8988T (cell line): ENCODE measurements at places on chromosomes 13 and 19.

GRCh38 chr19:56660381-56661107, 11.0 kb downstream of the ZNF835 start:
- DNase-seq, result no peak

DNA sequence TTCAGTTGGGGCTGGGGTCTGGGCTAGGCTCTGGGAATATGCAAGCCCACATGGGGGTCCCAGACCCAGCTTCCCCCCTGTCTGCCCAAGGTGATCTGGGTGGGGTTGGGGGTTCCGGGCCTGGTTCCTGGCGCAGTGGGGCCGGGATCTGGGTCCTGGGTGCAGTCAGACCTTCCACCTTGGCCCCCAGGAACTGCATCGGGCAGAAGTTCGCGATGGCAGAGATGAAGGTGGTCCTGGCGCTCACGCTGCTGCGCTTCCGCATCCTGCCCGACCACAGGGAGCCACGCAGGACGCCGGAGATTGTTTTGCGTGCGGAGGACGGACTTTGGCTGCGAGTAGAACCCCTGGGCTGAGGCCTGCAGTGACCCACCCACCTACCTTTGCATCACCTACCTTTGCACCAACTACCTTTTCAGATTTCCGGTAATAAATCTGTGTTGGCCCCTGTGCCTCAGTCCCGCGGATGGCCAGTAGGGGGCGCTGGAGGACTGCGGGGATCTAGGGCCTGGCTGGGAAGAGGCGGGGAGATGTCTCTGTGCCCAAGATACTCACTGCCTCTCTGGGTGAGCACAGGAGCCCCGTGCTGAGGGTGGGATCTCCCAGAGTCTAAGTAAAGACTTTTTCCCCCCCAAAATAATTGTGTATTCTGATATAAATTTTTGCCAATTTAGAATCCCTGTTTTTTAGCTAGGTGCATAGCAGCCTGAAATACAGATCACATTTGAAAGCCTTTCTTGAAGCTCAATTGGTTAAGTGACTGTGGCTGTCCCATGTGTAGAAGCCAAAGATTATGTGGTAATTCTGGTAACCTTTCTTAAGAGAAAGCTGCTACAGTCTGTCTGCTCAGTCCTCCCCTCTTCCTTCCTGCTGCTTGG, 11.5 kb upstream of the CYP4F3 start:
- DNase-seq, result peak; percentile 41

GRCh38 chr19:39328046-39328705, 7.5 kb upstream of the LRFN1 start:
- peak; percentile 99 for DNase-seq

GRCh38 chr13:38135592-38135991, 214.1 kb upstream of the UFM1 start:
- no peak for DNase-seq

DNA sequence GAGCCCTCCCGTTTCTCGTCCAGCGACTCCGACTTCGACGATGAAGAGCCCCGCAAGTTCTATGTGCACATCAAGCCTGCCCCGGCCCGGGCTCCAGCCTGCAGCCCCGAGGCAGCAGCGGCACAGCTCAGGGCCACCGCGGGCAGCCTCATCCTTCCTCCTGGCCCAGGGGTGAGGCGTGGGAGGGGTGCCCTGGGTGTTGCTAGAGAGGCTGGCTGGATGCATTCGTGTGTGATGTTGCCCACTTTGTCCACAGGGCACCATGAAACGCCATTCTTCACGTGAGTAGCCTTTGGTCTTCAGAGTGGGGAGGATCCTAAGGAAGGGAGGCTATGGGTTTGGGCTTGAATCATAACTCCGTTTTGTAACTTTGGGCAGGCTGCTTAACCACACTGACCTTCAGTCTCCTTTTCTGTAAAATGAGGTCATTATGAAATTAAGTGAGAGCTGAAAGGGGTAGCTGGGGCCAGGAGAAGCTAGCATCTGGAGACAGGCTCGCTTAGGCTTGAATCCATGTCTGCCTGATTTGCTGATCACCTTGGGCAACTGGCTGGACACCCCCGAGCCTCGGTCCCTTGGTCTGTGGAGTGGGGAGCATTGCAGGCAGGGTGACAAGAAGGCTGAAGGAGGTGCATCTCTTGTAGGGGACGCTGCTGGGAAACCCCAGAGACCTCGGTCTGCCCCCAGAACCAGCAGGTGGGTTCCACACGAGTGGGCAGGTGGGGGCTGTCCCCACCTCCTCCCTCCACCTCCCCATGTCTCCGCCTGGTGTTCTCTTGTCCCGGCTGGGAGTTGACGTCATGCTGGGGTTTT, 18.7 kb upstream of the B3GNT3 start:
- no peak for DNase-seq

DNA sequence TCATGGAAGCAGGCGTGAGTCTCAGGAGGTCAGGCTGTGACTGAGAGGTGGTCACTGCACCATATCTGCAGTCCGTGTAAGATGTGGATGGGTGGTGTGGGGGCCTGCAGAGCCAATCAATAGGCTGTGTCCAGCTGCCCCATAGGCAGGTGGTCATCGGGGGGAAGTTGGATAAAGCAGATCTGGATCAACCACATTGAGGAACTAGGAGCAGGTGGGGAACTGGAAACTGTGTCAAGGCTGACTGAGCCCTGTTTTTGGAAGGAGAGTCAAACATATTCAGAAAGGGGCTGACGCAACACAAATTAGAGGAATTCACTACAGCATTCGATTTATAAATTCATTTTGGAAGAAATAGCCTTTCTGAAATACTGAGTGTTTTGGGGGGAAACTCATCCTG, 15.0 kb downstream of the CLEC4M start:
- DNase-seq, result no peak

- DNase-seq, result no peak
Observed at GRCh38 chr19:35955881-35956634, 19.9 kb downstream of the LRFN3 start.

DNA sequence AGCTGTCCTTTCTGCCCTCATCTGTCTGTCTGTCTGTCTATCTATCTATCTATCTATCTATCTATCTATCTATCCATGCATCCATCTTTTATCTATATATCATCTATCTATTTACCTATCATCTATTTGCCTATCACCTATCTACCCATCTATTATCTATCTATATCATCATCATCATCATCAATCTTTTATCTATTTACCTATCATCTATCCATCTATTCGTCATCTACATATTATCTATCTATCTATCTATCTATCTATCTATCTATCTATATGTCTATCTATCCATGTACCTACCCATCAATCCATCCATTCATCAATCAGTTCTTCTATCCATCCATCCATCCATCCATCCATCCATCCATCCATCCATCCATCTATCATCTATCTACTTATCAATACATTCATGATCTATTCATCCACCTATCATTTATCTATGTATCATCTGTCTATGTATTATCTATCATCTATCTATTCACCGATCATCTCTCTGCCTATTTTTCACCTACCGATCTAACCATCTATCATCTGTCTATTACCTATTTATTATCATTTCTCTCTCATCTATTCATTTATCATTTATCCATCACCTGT, 49.2 kb upstream of the ADGRE1 start:
- DNase-seq, result no peak

- peak; percentile 65 for DNase-seq
Observed at GRCh38 chr19:49684251-49684982, 5.0 kb upstream of the ADM5 start.

DNA sequence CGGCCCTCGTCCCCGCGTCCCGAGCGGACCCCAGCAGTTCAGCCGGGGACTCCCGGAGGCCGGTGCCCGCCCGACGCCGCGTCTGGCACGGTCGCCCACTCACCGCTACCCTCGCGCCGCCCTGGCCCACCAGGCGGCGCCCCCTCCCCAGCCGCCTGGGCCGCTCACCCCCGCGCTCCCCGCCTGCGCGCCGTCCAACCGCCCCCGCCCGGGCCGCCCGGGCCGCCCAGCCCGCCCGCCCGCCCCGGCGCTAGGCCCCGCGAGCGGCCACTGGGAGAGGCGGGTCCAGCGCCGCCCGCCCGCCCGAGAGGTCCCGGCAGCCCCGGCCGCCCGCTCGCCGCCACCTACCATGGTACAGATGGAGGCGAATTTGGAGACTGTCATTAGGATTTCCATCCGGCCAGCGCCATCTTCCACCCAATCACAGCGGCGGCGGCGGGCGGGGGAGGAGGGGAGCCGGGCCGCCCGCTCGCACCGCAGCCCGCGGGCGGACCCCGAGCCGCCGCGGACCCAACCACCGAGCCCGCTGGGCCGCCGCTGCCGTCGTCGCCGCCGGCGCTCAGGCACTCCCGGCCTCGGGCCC, at the start of gene USP12:
Gene USP12 (minus strand): TSS at position 568 of the 583 bp plus-strand sequence. CDS start 172 bp downstream, at position 396.
- DNase-seq, result peak; percentile 31
